ENCODE measurements at places on chromosomes 6 and 20.
A peak's percentile ranks its signal among the peaks of the same experiment; 100 is the strongest.

- no peak for DNase-seq
Observed at GRCh38 chr6:167786853-167787675, 39.6 kb upstream of the AFDN start.

DNA sequence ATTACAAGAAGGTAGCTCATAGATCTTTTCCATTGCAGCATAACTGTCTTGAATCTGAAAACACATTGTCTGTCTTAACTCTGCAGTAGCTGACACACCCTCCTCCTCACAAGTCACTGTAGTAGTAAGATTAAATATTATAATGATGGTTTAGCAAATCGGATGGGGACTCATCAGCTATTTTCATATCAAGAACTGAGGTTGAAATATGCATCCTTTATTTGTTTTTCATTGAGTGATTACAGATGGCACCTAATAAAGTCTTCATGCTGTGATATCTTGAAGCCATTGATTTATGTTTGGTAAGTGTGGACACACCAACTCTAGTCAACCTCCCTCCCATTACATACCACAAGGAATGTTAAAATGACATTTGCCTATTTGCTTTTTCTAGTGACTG is 267.4 kb upstream of the TAB2 start:
- no peak for DNase-seq

DNA sequence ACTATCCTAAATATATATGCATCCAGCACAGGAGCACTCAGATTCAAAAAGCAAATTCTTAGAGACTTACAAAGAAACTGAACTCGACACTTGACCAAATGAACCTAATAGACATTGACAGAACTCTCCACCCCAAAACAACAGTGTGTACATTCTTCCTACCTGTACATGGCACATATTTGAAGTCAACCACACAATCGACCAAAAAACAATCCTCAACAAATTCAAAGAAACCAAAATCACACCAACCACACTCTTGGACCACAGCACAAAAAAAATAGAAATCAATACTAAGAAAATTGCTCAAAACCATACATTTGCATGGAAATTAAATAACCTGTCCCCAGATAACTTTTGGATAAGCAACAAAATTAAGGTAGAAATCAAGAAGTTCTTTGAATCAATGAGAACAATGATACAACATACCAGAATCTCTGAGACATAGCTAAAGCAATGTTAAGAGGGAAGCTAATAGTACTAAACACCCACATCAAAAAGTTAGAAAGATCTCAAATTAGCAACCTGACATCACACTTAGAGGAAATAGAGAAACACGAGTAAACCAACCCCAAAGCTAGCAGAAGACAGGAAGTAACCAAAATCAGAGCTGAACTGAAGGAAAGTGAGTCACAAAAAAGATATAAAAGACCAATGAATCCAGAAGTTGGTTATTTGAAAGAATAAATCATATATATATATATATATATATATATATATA is 12.5 kb upstream of the TREM1 start:
- DNase-seq = no peak

- no peak for DNase-seq
Observed at GRCh38 chr6:124131259-124131658, 327.6 kb downstream of the NKAIN2 start.

DNA sequence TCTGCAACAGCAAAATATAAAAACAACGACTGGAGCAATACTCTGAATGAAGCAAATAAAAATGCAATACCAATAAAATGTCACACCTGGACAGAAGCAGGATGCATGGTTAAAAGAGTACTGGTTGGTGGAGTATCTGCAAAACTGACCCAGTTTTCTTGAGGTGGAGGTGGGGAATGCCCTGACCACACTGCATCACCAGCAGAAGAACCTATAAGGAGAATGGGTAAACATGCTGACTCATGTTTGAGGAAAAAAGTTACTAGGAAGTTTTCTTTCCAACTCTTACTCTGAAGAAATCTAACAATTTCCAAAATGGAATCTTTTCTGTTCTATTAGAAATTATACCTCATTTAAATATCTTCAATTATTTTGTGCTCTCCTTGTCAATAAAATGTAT is 43.6 kb downstream of the REPS1 start:
- DNase-seq = peak; percentile 28

- no peak for DNase-seq
Observed at GRCh38 chr6:121917834-121918559, 481.5 kb upstream of the HSF2 start.

- no peak for DNase-seq
Observed at GRCh38 chr20:16861708-16862107, 113.5 kb downstream of the OTOR start.

DNA sequence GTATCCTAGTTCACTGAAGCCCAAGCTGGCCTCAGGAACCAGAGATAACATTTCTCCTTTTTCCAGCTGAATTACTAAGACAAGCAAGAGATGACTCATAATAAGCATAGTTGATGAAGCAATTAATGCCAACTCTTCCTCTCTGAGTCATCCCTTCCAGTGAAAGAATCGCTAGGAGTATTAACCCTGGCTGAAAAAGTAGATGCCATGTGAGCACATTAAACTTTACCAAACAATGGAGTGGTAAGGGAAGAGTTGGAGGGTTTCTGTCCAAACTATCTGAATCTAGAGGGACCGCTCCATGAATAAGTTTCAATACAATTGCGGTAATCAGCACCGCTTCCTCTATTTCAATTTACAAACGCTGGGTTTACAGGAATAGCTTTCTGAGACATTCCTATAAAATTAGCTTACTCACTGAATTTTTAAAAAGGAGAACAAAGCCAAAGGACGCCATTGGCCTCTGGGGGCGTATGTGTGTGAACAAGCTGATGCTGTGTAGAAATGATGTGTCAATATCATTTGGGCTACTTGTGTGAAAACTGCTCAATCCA is 48.3 kb downstream of the ATXN1 start:
- DNase-seq = peak; percentile 89
